ENCODE measurements at places on chromosomes 11 and 22.

DNA sequence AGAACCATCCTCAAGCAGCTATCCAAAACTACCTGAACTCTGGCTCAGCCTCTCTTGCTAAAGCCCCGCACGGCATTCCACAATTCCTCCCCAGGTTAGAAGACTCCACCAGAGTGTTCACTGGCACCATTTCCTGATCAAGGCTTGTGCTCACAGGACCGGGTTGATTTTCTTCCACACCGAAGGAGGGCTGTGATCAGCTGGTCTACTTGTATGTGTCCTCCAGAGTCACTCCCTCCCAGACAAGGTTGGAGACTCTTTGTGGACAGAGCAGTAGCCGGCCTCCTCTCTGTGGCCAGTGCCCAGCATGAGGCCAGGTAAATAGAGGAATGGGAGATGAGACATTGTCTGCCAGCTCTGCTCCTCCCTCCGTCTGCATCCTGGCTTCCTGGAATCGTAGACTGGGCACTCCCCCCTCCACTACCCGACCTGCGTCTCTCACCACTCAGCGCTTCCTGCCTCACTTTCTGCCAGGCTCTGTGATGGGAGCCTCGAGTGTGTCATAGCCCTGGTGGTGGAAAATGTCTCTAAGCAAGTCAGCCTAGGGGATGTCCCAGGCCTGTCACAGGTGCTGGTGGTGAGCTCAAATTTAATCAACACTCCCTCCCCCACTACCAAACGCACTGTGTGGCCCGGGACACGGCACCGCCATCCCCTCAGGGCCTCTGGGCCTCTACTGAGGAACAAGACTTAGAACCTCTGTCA is 12.5 kb upstream of the TMPRSS6 start:
- DNase-seq: peak; percentile 71

- no peak for DNase-seq
These were observed 30.6 kb downstream of the ACER3 start for GRCh38 chr11:76891285-76891684.

DNA sequence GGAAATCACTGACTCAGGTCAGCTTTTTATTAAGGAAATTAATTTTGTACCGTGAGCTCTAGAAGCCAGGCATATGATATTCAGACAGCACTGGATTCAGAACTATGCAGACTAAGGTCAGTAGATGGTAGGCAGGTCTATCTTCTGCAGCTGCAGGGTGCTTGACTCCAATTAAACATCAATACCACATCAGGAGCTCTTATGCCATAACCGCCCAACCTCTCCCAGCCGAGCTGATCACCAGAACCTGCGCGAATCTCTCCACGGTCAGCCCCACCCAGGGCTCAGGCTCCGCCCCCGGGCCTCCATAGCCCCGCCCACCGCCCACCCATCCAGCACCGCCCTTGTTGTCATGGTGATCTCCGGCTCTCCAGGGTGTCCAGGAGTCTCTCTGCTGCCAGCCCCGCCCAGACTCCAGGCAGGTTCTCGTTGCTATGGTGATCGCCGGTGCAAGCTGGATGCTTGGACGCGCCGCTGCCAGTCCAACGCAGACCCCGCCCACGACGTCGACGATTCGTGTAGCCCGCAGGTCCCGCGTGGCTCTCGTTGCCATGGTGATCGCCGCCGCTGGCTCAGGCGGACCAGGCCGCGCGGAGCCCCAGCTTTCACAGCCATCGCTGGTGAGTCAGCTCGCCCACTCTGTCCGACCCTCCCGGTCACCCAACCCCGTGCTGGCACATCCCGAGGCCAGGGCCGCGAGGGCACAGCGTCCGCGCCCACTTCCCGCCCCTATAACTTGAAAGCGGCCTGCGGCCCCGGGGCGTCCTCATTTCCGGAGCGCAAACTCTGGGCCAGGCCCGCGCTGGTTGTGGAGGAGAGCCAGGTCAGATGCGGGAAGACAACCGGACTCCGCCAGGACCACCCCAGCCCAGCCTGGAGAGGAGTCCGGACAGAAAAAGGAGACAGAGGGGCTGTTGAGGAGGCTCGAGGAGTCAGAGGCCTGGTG is at the start of gene RAB36:
TSS of gene RAB36 (plus strand) at position 546 of the 946 bp plus-strand sequence. CDS start 1,140 bp downstream, outside the sequence.
- peak; percentile 40 for DNase-seq

GRCh38 chr11:104369761-104370160 is 205.8 kb upstream of the PDGFD start:
- DNase-seq: no peak

DNA sequence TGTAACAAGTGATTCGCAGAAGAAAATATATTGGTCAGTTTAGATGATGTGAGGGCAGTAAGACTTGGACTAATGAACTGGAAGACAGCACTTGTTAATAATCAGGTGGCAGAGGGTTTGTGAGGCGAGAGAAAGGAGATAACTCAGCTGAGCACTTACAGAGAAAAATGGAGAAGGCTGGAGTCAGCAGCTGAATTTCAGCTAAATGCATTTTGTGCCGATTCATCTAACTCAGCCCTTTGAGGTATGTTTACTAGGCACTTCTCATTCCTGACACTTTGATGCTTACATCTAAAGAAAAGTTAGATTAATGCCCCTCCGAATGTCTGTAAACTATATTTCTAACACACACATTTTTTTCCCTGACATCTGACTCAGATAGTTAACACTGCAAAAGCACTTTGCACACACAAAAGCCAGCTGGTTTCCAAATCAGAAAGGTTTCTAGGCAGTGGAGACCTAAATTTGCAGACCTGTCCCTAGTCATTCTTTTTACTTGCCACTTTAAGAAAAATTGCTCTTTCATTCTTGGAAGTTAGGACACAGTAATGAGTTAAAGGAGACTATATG is 859.5 kb upstream of the CCDC90B start:
- no peak for DNase-seq

- DNase-seq: no peak
These were observed 25.4 kb upstream of the MYH9 start for GRCh38 chr22:36413022-36413775.

DNA sequence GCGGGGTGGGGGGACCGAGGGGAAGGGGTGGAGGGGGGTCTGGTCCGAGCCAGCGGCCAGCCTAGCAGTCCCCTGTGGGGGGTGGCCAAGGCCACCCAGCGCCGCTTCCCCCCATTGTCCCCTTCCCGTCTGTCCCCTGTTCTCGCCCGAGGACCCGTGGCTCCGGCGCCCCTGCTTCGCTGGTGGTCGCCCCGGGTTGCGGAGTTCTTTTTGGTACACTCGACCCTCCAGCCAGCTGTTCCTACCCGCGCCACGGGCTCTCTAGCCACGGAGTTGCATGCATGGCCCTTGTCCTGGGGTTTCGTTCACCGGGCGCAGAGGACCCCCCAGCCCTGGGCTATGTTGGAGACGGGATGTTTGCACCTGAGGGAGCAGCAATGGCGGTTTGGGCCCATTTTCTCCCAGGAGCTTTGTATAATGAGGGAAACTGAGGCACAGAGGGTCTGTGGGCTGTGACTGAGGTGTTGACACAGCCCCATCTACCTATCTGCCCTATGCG is 489 bp downstream of the RNF214 start:
- DNase-seq: no peak

DNA sequence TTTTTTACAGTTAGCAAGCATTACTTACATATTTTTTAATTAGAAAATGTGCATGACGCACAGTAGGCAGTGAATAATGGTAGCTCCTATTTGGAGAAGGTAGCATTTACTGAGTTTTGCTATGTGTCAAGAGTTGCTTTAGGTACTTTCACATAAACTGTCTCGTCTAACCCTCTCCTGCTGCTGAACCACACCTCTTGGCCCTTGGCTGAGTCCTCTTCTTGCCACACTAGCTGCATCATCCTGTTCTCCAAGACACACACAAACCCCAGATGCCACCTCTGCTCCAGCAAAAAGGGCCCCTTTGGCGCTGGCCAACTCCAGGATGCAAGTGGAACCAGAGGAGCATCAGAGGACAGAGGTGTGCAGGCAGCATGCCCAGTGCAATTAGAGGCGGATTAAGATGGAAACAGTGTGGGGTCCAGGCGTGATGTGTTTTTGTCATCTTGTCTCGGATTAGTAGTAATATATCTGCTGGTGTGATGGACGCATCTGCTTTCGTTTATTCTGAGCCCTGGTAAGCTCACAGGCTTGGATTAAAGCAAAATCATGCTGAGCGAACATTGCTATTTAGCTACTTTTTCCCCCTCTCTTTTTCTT is 367.0 kb upstream of the CADM1 start:
- DNase-seq: no peak

All from activated naive CD4-positive, alpha-beta T cell (primary cell).